Iris pigment epithelial cell (primary cell): ENCODE measurements at places on chromosomes 11 and 22.

- DNase-seq: no peak
Measured at GRCh38 chr11:429391-429790, 12.4 kb downstream of the ANO9 start.

GRCh38 chr11:118608360-118609227, 1.2 kb downstream of the PHLDB1 start:
- peak; percentile 83 for DNase-seq

GRCh38 chr11:94128291-94128745, 323 bp upstream of the PANX1 start:
- no peak for DNase-seq

DNA sequence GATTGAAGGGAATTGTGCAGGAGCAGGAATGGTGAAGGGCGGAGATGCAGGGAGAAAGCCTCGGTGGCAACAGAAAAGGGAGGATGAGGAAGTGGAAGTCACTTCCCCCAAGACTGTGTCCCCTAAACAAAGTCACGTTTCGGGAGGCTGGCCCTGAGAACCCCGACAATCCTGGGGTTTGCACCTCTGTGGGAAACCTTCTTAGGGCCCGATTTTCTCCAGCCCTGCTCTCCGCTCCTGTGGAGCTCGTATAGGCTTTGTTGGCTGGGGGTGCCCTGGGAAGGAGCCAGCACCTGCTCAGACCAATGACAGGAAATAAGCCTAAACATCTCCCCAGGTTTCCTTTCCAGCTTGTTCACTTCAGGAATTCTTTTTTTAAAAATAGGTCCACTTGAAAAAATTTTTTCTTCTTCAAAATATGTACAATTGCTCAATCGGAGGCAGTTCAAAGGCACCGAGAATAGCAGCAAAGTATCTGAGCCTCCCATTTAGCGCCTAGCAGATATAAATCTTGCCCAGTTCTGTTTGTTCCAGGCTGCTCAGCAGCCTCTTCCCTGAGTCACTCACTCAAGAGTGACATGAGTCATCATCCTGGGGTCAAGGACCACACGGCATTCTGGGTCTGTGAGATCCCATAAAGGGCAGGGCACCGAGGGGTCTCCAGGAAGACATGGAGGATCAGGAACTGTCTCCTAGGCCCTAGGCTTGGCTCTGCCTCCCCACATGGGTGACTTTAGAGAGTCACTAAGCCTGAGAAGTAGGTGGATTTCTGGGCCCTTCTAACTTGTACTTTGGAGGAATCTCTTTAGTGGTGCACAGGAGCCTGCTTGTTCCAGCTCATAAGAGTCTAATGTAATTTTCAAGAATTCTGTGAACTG, 34.0 kb downstream of the IRAG1 start:
- DNase-seq: peak; percentile 92

GRCh38 chr11:560305-561147, at the start of the genes LMNTD2 and RASSF7:
Gene LMNTD2 (minus strand): TSS chr11:560738. CDS start chr11:560716, 22 bp downstream.
Gene RASSF7 (plus strand): TSS chr11:560970. CDS start chr11:561769, 799 bp downstream.
- DNase-seq: peak; percentile 79

DNA sequence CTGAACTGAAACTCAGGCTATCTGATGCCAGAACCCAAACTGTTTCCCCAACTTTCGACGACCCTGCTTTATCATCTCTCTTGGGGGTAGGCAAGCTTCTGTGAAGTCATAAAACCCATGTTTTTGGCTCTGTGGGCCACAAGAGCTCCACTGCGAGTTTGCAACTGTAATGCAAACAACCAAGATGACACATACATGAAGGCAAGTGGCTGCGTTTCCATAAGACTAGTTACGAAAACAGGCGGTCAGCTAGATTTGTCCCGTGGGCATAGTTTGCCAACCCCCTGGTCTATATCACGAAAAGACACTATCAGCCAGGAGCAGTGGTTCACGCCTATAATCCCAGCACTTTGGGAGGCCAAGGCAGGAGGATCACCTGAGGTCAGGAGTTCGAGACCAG, 37.5 kb downstream of the TPST2 start:
- DNase-seq: no peak

GRCh38 chr22:42959576-42960509, 55.1 kb downstream of the PACSIN2 start:
- DNase-seq: peak; percentile 96

DNA sequence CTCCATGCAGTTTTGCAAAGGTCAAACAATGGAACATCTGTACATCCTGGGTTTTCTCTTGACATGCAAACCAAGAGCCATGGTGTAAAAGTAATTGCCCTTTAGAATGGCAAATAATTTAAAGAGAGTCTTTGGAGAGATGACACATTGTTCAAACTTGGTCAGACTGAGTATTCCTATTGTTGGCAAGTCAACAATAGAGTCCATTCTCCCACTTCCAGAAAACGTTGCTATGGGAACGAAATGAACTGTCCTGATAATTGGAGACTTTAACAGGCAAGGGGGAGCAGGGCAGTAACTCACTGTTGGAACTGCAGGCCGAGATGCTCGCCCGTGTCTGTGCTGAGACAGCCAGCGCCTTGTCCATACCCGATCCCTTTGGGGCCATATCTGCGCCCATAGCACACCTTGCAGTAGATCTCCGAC, 13.9 kb downstream of the CSRP3 start:
- no peak for DNase-seq

DNA sequence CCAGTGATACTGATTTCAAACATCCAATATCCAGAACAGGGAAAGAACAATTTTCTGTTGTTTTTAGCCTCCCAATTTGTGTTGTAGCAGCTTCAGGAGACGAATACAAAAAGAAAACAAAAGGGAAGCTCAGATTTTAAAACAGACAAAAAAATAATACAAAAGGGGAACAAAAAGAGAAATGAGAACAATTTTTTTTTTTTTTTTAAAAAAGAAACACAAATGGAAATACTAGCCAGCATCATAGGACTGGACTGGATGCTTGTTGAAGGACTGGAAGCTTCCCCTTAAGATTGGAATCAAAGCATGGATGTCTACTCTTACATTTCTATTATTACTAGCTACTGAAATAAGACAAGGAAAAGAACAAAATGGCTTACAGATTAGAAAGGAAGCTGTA, 46.5 kb upstream of the SORL1 start:
- no peak for DNase-seq

DNA sequence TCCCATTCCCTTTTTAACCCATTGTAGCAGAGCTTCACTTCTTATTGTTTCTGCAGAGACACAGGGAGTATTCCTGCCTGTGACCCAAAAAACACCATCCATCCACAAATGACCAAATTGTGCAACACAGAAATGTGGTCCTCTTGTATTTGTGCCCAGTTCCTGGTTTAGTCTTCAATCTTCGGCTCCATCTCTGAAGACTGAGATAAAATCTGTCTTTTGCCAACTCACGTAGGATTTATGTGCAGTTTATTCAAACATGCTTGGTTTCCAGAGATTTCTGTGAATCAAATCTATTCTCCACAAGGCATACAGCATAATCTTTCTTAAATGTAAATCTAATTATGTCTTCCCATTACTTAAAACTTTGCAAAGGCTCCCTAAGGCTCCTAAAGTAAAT, 307.0 kb downstream of the AASDHPPT start:
- DNase-seq: no peak

DNA sequence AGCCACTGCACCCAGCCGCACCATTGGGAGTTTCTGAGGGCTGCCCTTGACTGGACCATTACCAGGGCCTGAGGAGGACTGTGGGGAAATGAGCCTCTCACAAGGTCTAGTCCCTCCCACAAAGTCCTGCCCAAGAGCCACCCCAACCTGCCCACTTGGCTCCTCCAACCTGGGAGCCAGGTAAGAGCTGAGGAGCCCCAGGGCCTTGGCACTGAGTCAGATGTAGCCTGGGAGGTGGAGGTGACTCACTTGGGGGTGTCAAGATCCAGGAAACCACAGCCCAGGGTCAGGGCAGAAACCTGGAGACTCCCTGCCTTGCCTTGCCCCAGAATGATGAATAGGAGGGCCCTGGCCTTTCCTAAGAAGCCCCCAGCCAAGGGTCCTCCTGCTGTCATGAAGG, 25.8 kb upstream of the P2RY2 start:
- no peak for DNase-seq

DNA sequence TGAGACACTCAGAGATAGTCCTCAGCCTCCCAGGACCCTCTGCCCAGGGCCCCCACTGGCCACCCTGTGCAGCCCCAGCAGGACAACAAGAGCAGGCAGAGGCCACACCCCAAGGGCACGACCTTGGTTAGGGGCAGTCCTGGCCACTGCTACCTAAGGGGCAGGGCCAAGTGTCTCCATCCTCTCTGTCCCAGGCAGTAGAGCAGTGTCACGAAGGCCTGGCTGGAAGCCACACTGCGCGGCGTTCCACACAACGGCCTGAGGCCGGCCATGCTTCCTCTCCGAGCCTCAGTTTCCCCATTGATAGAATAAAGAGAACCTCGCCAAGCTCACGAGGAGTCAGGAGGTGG, 1074.3 kb downstream of the BRD1 start:
- no peak for DNase-seq

- DNase-seq: no peak
Measured at GRCh38 chr11:65433657-65434056, 11.1 kb downstream of the NEAT1 start.

DNA sequence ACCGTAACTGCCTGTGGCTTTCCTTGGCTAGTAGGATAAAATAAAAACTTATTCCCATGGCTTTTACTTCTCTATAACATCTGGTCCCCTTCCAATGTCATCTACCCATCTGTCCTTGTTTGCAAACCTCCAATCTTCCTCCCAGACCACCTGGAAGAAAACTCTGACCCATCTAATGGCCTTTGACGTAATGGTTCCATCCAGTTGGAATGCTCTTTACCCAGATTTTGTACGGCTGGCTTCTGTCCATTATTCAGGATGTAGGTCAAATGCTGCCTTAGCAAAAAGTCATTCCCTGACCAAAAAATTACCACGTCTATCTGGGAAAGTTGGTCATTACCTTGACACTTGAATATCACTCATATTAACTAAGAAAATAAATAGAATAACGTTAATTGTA, 577.9 kb upstream of the ANO5 start:
- no peak for DNase-seq

- DNase-seq: no peak
Measured at GRCh38 chr11:11334607-11335006, 18.4 kb downstream of the CSNK2A3 start.

- peak; percentile 8 for DNase-seq
Measured at GRCh38 chr11:58965246-58965985, 26.1 kb downstream of the GLYATL1 start.

DNA sequence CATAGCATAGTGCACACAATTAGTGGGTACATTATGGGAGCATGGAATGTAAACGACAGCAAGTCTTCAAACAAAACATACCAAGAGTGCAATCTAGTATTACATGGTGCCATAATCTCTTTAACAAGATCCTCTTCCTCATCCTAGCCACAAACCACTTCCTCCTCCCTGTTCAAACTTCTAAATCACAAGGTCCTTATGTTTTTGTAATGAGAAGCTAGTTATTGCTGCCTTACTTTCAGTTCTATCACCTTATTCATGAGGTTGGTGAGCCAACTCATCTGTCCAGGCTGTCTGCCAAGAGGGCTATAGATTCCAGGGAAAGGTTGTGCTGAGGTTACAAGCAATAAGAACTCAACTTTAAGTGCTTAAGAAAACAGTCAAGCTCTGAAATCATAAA, 195.4 kb upstream of the ARHGAP20 start:
- DNase-seq: peak; percentile 100

- no peak for DNase-seq
Measured at GRCh38 chr22:43931771-43932170, 8.2 kb downstream of the PNPLA3 start.

GRCh38 chr11:64058494-64058893, 22.8 kb downstream of the FLRT1 start:
- no peak for DNase-seq

DNA sequence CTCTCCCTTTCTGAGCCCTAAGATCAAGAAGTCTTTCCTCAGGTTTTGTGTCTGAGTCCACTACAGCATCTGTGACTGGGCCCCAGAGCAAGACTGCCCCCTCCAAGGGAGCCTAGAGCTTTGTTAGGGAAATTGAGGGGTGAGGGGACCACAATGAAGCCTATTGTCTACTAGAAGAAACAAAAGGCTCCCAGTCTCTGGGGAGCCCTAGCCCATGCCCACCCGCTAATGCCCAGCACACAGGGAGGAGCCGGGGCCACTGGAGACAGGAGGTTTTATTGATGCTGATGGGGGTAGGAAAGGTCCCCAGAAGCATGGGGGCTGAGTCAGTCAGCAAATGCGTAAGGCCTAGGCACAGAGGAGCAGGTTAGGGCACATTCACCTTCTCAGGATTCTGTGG, 14.0 kb downstream of the RHOG start:
- no peak for DNase-seq

DNA sequence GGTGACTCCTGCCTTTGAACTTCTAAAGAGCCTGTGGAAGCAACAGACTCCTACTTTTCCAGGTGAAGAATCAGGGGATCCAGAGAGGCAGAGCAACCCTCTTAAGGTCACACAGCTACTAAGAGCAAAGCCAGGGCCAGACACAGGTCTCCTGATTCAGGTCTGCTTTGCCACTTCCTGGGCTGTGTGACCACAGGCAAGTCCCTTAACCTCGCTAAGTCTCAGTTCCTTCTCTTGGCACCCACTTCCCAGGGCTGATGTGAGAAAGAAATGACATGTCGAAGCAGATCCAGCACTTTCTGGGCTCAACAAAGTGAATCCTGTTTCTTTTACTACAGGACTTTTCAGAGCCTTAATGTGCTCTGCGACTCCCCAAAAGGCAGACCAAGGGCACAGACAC, 30.2 kb downstream of the UQCR10 start:
- DNase-seq: no peak

DNA sequence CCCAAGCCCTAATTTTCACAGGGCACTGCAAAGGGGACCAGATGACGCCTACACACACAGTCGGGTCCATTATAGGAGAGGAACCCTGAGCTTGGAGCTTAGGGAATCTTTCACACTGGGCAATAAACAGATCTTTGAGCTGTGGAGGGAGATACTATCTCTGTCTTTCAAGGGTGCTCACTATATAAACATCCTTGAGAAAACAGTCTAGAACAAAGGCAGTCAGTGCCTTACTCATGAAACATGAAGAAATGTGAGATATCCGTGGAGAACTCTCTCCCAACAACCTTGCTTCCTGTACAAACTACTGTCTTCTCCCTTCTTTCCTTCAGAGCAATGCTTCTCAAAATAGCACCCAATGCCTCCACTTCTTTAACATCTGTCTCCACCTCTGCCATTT, 109.0 kb upstream of the APOA1 start:
- DNase-seq: peak; percentile 63

GRCh38 chr22:27124351-27124966, 467.1 kb downstream of the MIAT start:
- no peak for DNase-seq

DNA sequence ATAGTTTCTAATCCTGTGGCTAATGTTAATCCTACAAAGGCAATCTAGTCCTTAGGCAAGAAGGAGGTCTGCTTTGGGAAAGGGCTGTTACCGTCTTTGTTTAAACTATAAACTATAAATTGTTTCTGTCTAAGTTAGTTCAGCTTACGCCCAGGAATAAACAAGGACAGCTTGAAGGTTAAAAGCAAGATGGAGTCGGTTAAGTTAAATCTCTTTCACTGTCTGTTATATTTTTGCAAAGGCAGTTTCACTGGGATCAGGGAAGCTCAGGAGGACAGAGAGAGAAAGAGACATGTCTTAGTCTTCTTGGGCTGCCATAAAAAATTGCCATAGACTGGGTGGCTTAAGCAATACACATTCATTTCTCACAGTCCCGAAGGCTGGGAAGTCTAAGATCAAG, 27.6 kb upstream of the CEP295 start:
- DNase-seq: no peak

- no peak for DNase-seq
Measured at GRCh38 chr22:31628969-31629708, 32.9 kb downstream of the PISD start.
